SK-N-MC (cell line): ENCODE measurements at places on chromosomes 5 and 9.

DNA sequence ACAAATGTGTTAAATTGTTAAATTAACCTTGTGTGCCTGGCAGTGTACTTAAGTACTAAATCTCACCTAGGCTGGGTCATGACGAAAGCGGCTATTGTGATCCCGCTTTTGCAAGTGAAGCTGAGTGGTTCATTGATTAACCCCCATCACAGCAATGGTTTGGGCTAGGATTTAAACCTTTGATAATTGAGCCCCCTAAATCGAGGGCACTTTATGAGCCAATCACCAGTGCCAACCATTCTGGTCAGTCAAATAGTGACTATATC, 22.8 kb downstream of the HNRNPK start:
- DNase-seq: no peak

DNA sequence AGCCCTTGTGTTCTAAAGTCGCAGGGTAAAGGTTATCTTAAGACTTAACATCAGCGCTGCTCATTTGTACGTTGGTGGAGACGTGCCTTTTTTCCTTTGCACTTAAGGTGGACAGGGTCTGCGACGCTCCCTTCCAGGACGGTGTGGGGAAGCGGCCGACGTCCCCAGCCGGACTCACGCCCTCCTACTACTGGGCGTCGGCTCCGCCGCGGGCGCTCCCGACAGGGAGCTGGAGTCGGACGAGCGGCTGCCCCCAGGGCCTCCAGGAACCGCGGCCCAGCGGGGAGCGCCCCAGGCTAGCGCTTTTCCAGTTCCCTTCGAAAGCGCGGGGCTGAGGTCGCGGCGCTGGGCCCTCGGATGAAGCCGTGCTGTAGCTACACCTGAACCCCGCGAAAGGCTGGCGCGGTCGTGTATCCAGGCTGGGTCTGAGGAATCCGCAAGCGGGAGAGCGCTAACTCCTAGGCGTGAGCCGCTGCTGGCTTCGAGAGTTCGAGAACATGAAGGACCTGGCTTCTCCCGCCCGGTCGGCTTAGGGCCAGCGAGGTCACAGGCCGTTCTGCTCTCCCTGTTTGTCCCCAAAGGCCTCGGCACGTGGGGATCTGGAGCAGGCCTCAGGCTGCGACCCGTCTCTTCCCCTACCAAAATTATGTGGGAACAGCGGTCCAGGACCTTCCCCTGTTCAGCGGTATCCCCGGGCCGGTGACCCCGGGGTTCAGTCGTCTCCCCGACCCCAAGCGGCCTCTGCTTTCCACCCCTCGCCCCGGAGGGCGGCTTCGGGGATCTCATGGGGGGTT, 3.8 kb upstream of the DMRT3 start:
- DNase-seq: no peak

DNA sequence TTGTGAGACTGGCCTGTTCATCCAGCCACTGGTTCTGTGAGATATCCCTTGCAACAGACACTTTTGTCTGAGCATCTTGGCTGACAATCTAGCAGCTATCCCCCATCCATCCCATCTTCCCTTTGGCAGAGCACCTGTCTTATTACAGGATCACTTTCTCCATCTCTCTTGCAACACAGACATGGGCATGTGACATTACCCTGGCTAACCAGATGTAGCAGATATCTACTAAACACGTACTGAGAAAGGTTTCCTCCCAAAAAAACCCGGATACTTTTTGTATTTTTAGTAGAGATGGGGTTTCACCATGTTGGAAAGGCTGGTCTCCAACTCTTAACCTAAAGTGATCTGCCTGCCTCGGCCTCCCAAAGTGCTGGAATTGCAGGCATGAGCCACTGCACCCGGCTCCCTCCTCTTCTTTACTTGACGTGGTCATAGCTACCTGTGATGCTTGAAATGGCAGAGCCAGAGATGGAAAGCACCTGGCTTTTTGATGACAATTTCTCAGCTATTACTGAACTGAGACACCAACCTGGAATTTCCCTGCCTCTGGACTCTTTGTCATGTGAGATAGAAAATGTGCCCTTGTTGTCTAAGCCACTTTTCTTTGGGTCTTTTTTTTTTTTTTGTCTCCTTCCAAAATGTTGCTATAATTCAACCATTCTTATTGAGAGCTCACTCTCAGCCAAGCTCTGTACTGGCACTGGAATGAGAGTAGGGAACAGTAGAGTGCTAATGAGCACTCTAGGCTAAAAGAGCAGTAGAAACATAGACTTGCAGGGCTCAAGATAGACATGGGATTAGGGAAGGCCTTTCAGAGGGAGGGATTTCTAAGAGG, 32.6 kb downstream of the FNBP1 start:
- no peak for DNase-seq

GRCh38 chr5:95969651-95970358, 8.2 kb upstream of the ELL2 start:
- no peak for DNase-seq

- DNase-seq: no peak
Measured at GRCh38 chr9:71147368-71147767, 25.9 kb upstream of the TRPM3 start.

- DNase-seq: no peak
Measured at GRCh38 chr5:147479444-147479843, 30.4 kb downstream of the DPYSL3 start.

- no peak for DNase-seq
Measured at GRCh38 chr9:6243746-6244145, 28.1 kb downstream of the IL33 start.

DNA sequence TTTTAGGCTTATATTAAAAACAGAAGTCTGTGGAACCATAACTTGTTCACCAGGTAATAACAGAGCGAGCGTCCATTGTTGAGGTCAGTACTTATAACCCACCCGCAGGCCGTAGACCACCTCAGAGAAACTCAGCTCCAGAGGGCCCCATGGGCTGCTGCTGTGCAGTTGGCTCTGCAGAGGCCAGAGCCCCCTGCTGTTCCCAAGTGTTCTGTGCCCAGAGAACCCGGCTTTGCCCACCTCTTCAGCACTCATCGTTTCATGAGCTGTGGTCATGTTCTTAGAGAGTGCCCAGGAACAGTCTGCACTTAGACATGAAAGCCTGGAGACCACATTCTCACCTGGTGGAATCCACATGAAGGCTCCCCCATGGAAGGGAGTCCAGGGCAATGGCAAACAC, 50.4 kb upstream of the SLC2A8 start:
- DNase-seq: no peak

DNA sequence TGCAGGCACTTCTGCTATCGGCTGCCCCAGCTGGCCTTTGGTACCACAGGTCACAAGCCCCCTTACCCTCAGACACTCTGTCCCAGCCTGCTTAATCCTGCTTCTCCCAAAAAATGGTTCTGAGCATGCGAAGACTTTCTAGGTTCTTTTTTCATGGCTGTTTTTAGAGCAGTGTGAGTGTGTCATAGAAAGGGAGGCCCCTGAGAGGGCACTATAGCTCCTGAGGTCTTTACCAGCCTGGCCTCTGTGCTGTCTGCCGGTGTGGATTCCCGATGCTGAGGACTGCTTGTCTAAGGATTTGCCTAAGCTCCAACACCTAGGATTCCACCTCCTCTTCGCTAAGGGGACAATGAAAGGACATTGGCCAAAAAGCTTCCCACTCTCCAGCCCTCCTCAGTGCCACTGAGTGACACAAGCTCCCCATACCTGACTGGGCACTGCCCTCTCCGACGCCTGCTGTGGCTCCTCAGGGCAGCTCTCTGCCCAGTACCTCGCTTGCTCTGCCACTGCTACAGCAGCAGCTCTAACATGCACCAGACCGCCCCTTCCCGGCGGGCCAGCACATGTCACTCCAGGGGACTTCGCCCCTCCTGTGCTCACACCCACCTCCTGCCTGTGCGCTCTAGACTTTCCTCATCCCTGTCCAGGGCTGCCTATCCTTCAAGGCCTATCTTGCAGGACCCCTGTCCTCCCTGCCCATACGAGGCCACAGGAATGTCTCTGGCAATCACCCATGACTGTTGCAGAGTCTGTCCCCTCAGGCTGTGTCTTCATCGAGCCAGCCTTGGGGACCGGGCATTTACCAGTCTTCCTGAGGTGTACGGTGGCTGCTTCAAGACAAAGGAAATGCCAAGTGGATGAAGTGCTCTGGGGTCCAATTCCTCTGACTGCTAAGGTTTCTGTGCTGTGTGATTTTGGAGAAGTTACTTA, 21.0 kb downstream of the MACROH2A1 start:
- DNase-seq: no peak

DNA sequence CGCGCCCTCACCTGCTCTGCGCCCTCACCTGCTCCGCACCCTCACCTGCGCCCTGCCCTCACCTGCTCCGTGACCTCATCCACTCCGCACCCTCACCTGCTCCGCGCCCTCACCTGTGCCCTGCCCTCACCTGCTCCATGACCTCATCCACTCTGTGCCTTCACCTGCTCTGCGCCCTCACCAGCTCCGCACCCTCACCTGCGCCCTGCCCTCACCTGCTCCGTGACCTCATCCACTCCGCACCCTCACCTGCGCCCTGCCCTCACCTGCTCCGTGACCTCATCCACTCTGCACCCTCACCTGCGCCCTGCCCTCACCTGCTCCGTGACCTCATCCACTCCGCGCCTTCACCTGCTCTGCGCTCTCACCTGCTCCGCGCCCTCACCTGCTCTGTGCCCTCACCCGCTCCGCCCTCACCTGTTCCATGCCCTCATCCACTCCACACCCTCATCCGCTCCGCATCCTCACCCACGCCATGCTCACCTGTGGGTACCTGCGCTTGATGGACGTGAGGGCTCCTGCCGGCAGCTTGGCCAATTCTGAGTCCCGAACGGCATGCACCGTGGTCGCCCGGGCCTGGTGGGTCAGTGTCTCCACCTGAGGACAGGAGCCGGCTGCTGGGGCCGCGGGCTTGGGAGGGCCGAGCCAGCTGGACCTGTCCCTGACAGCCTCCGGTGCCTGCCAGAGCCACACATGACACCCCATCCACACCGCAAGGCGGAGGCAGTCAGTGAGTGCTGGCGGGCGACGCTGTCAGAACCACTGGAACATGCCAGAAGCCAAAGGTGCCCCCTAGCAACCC, 35.6 kb upstream of the NSMF start:
- no peak for DNase-seq

- DNase-seq: no peak
Measured at GRCh38 chr9:13857521-13857920, 456.4 kb downstream of the NFIB start.

- DNase-seq: no peak
Measured at GRCh38 chr9:134275375-134275774, 50.9 kb upstream of the RXRA start.

DNA sequence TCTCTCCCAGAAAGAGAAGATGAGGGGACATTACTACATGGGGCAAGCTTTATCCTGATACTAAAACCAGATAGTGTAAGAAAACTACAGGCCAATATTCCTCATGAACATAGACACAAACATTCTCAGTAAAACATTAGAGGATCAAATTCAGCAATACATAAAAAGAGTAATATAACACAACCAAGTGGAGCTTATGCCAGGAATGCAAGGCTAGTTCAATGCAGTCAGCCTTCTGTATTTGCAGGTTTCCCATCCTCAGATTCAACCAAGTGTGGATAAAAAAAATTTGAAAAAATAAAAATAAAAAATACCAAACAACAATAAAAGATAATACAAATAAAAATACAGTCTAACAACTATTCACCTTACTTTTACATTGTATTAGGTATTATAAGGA, 31.3 kb downstream of the CCDC69 start:
- DNase-seq: no peak

- DNase-seq: no peak
Measured at GRCh38 chr9:124553738-124554137, 46.5 kb upstream of the NR5A1 start.

- no peak for DNase-seq
Measured at GRCh38 chr5:68548959-68549676, 333.6 kb downstream of the PIK3R1 start.

DNA sequence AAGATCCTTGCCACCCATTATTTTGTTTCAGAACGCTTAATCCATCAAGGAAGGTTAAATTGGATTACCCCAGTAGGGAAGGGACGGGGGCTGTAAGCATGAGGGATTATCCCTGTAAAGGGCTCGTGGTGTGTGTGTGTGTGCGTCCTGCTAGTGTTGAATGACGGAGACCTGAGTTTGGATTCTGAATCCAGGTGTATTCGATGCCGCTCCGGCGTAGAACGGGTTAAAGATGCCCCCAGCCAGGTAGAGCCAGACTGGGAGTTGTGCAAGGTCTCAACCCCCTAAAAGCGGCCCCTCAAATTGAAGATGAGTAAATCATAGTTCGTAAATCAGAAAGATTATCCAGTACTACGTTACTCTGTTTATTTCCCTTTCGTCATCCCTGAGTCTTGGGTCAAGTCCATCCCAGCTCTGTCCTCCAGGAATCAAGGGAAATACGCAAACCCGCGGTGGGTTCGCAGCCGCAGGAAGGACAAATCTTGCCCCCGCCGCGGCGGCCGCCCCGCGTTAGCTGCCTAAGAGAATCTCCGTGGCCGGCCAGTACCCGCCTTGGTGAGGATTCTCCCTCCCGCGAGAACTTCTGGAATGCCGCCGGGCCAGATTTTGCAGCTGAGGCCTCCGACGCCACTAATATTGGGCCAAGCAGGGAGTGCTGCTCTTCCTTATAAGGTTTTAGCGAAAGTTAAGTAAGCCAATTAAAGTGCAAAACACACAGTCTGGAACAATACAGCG, 586 bp upstream of the MTAP start:
- DNase-seq: no peak

GRCh38 chr5:1827886-1828397, 26.7 kb downstream of the NDUFS6 start:
- DNase-seq: no peak

DNA sequence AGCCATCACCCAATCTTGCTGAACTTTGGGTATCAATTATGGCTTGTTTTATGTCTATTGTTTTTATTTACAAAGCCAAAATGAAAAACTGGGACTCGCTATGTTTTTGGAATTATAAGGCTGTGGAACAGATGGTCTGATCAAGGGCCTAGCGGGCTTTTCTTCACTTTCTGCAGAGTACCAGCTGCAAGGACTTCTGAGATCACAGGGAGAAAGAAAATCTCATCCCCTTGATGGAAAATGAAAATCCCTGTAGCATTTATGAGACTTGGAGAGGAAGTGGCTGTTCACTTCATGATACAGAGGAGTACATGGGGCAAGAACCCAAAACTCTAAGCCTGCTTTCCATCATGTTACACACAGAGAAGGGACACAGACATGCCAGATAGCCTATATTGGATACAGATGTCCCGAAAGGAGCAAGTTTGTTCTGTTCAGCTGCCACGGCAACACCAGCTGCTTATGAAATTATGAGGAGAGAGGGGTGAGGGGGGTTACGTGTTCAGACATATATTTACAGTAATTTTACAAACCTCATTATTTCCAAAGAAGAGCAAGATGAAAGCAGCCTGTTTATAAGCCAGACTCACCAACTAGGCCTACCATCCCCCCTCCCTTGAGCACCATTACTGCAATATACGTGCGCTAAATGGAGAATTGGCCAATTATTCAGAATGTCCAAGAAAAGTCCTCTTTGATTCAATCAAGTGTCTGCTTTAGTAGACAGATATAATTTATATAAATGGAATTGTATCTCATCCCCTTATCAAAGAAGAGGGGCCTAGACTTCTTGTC, 220.0 kb downstream of the MARCHF11 start:
- DNase-seq: no peak

GRCh38 chr5:160837749-160838593, 14.0 kb downstream of the ATP10B start:
- no peak for DNase-seq

- no peak for DNase-seq
Measured at GRCh38 chr5:142120247-142120935, 11.8 kb downstream of the NDFIP1 start.

- DNase-seq: no peak
Measured at GRCh38 chr9:95018099-95018936, 291.8 kb downstream of the AOPEP start.
